ENCODE measurements at places on chromosomes 16 and 17.

GRCh38 chr17:64741038-64741641, 79.0 kb upstream of the SMURF2 start:
- no peak for DNase-seq

- no peak for DNase-seq
These were observed 45.7 kb downstream of the FZD2 start for GRCh38 chr17:44602970-44603369.

GRCh38 chr17:31621566-31621965, 230.1 kb downstream of the RAB11FIP4 start:
- no peak for DNase-seq

DNA sequence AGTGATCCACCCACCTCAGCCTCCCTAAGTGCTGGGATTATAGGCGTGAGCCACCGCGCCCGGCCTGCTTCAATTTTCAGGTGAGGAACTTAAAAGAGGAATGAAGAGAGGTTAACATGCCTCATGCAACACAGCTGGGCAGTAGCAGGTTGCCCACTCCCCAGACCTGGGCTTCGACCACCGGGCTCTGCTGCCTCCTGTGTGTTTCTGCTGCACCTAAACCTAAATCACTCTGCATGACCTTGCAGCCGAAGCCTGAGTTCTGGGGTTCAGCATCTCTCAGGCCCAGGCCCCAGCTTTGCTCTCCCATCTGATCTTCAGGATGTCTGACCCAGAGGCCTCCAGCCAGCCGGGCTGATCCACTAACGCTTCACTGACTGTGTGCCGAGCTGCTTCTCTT, 112.6 kb downstream of the OR1D5 start:
- no peak for DNase-seq

DNA sequence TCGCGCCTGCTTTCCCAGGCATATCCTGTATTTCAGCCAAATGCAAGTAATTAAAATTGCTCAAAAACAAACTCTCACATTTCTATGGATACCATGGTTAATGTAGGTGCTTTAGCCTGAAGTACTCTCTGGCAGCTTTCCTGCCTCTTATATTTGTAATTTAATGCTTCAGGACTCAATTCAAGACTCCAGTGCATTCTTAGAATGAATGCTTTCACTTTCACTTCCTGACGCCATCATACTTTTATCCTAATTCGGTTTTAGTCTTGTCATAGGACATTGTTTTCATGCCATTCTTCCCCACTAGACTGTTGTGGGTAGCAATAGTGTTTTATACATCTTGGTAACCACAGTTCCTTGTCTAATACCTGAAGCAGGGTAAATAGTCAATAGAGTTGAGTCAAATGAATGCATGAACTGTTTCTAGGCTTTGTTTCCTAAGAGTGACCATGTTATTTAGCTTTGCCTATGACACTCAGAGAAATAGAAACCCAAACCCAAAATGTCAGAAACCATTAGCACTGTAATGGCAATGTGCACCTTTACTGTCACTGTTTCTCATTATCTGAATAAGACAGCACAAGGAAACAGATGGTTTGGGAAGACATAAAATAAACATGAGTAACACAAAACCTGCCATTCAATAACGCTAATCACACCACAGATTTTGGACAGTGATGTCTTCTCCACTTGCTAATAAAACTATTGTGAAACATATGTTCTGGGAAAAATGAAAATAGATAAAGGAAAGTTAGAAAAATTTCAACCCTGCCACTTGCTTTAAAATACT, 705.5 kb downstream of the CDH11 start:
- DNase-seq: no peak

DNA sequence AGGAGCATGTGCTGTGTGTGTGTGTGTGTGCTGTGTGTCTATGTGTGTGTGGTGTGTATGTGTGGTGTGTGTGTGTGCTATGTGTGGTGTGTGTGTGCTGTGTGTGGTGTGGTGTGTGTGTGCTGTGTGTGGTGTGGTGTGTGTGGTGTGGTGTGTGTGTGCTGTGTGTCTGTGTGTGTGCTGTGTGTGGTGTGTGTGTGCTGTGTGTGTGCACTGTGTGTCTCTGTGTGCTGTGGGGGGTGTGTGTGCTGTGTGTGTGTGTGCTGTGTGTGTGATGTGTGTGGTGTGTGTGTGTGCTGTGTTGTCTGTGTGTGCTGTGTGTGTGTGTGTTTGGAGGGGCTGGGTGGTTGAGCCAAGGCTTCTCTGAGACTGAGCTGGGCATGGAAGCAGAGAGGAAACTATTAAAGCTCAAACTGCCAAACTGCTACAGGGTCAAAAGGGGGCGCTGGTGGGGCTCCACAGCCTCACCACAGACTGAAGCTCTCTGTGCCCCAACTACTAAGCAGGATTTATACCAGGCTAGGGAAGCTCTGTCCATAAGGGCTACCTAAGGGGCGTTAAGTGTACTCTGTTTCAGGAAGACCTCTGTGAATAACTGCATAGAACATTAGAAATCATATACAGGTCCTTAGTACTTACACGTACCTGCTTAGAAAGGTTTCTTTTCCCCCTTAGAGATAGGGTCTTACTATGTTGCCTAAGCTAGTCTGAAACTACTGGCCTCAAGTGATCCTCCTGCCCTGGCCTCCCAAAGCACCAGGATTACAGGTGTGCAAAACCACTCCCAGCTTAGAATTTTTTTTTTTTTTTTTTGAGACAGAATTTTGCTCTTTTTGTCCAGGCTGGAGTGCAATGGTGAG, 27.8 kb upstream of the GHDC start:
- DNase-seq: peak; percentile 32

GRCh38 chr17:64185101-64185500, 55.2 kb upstream of the ERN1 start:
- no peak for DNase-seq

DNA sequence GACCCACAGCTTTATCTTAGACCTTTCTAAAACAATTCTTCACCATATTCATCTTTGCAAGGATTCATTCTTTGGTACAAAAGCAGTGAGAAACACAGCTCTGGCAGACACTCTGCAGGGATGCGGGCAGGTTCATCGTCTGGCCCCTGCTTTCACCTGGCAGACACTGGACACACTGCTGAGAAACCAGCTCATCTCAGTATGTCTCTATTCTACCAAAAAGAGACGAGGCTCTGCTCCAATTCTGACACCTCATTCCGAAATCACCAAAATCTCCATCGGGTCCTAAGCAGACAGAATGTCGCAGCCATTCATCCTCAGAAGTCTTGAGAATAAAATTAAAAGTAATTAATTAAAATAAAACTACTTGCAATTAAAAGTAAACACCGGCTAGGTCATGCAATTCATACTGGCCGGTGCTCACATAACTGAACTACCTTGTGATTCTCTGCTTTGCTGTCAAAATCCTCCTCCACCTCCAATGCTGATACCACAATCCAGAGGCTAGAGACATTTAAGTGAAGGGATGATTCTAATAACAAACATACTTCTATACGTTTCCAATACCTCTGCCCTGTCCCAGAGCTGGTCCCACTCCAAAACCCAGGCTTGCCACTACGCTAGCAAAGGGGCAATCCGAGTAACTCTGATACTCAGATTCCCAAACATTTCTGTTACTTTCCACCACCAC, 1.3 kb downstream of the RNF157 start:
- no peak for DNase-seq

GRCh38 chr17:81339191-81339533, 44.1 kb upstream of the SLC38A10 start:
- no peak for DNase-seq

- no peak for DNase-seq
These were observed 236.0 kb upstream of the IRX3 start for GRCh38 chr16:54522584-54522983.

GRCh38 chr16:81933361-81933760, 77.9 kb downstream of the SDR42E1 start:
- no peak for DNase-seq

DNA sequence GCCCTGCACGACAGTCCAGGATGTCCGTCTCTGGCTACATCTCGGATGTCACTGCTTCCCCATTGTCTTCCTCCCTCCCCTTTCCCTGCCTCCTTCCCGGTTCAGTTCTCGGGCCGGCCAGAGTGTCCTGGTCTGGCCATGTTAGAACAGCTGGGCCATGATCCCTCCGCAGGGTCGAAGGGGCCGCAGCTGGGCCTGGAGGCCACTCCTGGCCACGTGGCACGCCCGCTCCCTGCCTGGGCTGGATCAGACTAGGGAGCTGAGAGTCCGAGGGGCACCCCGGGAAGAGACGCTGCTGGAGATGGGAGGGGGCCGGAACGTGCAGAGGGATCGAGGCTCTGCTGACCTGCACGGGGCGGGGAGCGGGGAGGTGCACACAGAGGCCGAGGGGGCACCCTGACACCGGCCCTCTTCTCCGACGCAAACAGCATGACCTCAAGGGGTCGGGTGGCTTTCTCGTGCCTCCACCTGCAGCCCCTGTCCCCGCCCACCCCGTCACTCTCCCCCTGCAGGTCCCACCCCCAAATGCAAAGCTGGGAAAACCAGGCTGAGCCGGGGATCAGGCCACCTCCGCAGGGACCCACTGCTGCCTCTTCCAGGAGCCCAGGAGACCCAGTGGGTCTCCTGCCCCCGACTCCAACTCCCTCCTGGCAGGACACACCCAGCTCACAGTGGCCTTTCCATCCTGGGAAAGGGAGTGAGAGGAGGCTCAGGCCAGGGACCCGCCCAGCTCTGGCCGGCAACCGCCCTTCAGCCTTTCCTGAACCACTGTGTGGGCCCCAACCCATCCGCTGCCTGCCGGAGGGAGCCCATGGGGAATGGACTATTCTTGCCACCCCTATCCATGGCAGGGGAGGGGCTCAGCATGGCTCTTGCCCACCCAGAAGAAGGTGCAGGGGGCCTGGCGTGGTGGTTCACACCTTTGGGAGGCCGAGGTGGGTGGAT, 38.5 kb downstream of the CTU2 start:
- no peak for DNase-seq

- DNase-seq: peak; percentile 58
These were observed 49.7 kb downstream of the TUBD1 start for GRCh38 chr17:59842901-59843652.

- no peak for DNase-seq
These were observed 39.6 kb upstream of the GINS3 start for GRCh38 chr16:58352690-58353089.

DNA sequence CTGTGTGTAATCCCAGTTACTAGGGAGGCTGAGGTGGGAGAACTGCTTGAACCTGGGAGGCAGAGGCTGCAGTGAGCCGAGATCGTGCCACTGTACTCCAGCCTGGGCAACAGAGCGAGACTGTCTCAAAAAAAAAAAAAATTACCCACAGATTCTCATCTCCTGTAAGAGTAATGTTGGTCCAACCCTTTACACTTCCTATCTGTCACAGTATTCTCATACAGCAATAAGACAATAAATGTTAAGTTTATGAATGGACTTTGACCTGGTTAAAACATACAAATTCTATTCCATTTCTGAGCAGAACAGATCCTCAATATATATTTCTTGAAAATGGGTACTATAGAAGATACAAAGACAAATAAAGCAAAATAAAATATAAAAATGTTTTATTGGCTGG, 30.4 kb upstream of the TAOK1 start:
- no peak for DNase-seq

DNA sequence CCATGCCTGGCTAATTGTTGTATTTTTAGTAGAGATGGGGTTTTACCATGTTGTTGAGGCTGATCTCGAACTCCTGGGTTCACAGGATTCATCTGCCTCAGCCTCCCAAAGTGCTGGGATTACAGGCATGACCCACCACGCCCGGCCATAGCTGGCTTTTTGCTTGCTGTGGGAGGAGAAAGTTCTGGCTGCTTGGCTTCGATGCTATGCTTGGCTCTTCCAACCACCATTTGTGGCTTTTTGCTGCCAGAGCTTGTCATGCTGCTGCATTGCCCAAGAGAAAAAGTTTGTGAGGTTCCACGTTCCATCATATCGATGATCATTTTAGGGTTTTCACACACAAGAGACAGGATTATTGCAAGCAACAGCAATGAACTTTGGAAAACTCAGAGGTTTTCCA, 16.2 kb downstream of the BMERB1 start:
- no peak for DNase-seq

- no peak for DNase-seq
These were observed 59.5 kb upstream of the CACNG4 start for GRCh38 chr17:66904760-66905624.

DNA sequence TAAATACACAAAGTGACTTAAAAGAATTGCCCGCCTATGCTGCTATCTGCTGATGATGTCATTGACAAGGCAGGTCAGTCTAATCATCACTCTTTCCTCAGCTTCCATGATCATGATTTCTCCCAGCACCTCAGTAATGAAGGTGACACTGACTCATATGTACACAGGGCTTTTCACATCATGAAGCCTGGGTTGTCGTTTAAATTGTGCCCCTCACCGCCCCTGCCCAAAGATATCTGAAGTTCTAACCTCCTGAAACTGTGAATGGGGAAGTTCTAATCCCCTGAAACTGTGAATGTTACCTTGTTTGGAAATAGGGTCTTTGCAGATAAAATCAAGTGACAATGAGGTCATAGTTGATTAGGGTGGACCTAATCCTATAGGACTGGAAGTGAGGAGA, 17.4 kb upstream of the GPRC5C start:
- no peak for DNase-seq

DNA sequence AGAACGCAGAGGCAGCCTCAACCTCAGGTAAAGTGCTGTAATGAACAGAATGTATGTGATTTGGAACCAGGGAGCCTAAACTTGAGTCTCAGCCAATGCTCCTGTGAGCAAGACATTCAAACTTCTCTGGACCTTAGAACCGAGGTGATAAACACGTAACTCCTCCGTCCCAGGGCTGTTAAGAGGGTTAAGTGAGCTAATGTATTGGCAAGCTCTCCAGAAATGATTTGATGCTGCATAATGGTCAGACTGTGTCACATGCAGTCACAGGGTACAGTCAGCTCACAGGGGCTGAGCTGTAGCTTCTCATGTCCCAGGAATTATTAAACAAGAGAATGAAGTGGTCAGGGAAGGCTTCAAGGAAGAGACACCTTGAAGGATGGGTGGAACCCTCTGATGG, 10.0 kb upstream of the SLC4A1 start:
- no peak for DNase-seq

- no peak for DNase-seq
These were observed 25.4 kb downstream of the SMTNL2 start for GRCh38 chr17:4609761-4610160.

GRCh38 chr17:760371-760770, 8.3 kb upstream of the GEMIN4 start:
- DNase-seq: no peak

DNA sequence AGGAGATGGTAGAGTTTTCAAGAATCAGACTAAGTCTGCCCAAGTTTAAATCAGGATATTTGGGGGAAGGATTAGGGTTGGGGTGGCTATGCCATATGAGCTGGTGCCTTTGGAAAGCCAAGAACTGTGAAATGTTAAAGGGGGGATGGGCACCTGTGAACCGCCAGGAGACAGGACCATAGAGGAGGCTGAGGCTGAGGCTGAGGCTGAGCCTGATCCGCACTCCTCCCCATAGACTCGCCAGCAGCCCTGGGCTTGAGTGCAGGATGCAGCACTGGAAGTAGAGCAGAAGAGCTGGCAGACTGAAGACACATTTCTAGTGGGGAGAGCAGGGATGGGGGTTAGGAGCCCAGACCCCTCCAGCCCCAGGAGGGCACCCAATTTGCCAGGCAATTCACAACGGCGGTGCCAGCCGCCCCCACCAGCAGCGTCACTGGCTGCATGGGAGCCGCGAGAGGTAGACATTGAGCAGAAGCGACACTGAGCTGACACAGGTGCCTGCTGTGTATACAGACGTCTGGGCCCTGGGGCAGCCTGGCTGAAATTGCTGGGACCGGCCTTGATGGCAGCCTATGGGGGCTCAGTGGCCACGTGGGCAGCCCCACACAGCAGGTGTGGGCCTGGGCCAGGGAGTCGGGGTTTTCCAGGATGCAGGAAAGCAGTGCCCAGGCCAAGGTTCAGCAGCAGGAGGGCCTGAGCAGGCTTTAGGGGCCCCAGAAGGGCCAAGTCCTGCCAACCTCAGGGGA, 9.2 kb downstream of the PIMREG start:
- no peak for DNase-seq

All from stimulated activated CD4-positive, alpha-beta T cell treated with anti-CD3 and anti-CD28 coated beads, Interleukin-4, amount 100 ng/mL, for 48 hours (primary cell).